A549 treated with RU486 at 1 μM for 4 hours (cell line): ENCODE measurements at places on chromosomes 4 and X. TPM values are rescaled to one million over a fixed set of nuclear protein-coding genes. Genes with fewer than 3 reads are reported as not detected.

The ASB11 gene
- total RNA-seq = not detected in 5 replicates

The ARX gene
- 0.22 to 0.41 TPM (median 0.37 TPM) in 5 replicates for total RNA-seq

The MAPK10 gene
- total RNA-seq = 0.26 to 0.64 TPM (median 0.45 TPM) in 5 replicates

The WDR17 gene
- 0.86 to 2.0 TPM (median 1.4 TPM) in 5 replicates for total RNA-seq

The MND1 gene
- 10.6 to 19.7 TPM (median 13.5 TPM) in 5 replicates for total RNA-seq

The RAB40AL gene
- total RNA-seq = 0.12 to 0.61 TPM (median 0.22 TPM) in 3 of 5 replicates, not detected in the others

The CTAG2 gene
- not detected in 5 replicates for total RNA-seq
